ENCODE measurements at places on chromosomes 2 and 18.

GRCh38 chr2:48902521-48902920 lies 147.0 kb upstream of the LHCGR start:
- DNase-seq: no peak

DNA sequence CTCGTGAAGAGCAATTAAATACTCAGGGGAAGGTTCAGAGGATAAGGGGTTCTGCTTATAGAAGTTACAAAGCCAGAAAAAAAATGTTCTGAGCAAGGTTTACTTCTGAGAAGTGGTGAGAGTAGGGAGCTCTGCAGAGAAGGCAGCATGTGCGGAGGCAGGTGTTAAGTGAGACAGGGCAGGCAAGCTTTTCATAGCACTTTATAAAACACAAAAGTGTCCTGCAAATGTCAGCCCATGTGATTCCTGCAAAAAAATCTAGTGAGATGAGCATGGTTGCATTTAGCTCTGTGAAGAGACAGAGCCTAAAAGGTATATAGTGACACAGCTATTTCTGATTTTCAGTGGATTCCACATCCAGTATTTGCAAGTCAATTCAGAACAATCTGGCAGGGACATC lies 223.8 kb upstream of the SYT4 start:
- DNase-seq: no peak

GRCh38 chr2:73987109-73987947 lies 2.6 kb downstream of the TET3 start:
- peak; percentile 88 for DNase-seq

- DNase-seq: no peak
Observed at GRCh38 chr2:47437287-47437686, 34.3 kb downstream of the MSH2 start.

GRCh38 chr2:215998636-215999035 lies 14.7 kb downstream of the MREG start:
- DNase-seq: no peak

DNA sequence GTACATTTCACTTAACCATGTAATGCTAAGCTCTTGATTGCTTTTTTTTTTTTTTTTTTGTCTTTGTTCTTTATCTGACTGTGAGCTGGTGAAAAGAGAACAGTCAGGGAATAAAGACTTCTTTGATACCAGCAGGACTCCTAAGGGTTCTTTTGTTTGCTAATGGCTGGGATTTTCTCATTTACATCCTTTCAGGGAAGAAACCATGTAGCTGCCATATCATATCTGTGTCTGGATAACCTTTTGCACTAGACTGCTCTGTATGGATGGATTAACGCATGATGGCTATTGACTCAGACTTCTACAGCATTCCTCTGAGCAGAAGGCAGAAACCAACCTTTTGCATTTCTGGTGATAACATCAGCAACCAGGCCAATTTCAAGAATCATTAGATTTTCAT lies 504.0 kb downstream of the LRRTM4 start:
- peak; percentile 10 for DNase-seq

GRCh38 chr2:129478902-129479517 lies 500.5 kb upstream of the RAB6C start:
- no peak for DNase-seq

DNA sequence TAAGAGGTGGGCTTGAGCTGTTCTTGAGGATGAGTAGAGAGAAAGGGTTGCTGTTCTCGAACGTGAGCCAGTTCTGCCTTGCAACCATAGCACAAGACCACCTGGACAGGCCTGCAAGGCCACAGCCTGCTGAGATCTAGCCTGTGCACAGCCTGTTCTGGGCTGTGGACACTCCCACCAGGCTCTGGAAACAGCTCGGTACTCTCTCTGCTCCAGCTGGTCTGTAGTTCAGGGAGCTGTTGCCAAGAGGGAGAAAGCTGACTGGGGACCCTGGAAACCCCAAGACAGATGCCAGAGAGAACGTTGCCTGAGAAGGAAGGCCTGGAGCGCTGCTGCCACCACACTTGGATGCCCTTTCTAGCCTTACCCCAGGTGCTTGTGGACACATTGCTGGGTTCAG lies 69.8 kb downstream of the CTIF start:
- no peak for DNase-seq

- DNase-seq: no peak
Observed at GRCh38 chr2:209425471-209426071, 1.7 kb downstream of the MAP2 start.

GRCh38 chr2:127859712-127860085 lies 1.7 kb upstream of the POLR2D start:
- peak; percentile 96 for DNase-seq

DNA sequence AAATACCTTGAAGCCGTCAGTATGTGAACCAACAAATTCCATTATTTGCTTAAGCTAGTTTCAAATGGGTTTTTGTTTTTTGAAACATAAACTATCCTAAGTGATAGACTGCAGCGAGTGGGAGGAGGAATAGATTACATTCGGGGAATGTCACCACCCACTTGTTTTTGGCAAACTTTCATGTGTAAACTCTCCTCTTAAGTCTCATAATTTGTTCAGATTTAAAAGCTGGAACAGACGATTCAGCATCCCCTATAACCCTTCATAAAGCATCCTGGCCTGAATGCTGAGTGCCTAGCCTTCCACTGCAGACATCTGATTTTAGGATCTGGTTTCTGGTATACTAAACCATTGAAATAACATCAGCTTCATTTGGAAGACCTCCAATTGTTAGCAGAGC lies 51.0 kb downstream of the CPO start:
- no peak for DNase-seq

DNA sequence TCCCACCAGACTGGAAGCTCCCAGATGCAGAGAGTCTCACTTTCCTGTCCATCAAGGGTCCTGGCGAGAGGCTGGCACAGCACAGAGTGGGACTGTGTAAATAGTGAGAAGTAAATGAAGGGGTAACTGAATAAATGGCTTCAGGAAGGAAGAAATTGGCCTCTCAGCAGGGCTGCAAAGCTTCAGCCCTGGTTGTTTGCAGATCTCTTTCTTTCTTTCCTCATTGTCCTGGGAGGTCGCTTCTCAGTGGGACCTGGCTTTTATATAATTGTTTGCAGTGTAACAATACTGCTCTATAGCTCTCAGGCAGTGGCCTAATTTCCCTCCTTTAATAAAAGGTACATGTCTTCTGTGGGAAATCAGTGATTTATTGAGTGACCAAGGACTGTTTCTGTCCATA lies 74.9 kb upstream of the GPR45 start:
- peak; percentile 20 for DNase-seq

DNA sequence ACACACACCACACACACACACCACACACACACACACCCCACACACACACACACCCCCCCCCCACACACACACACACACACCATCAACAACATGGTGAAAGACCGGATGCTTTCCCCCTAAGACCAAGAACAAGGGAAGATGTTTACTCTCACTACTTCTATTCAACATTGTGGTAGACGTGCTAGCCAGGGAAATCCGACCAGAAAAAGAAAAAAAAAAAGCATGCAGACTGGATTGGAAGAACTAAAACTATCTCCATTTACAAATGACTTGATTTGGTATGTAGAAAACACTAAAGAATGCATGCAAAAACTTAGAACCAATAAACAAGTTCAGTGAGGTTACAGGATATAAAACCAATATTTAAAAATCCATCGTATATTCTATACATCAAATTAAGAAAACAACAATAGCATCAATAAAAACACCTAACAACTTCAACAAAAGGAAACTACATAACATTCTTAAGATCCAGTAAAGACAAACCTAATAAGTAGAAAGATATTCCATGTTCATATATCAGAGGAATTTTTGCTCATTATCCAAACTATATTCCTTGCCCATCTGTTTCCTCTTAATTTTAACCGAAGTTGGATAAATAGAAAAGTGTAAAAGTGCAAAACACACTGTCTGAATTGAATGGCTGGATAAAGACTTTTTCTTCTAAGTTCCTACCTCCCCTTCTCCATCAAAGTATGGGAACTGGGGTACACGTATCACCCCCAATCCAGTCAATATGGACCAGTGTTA lies 51.5 kb upstream of the RNU4ATAC start:
- no peak for DNase-seq

DNA sequence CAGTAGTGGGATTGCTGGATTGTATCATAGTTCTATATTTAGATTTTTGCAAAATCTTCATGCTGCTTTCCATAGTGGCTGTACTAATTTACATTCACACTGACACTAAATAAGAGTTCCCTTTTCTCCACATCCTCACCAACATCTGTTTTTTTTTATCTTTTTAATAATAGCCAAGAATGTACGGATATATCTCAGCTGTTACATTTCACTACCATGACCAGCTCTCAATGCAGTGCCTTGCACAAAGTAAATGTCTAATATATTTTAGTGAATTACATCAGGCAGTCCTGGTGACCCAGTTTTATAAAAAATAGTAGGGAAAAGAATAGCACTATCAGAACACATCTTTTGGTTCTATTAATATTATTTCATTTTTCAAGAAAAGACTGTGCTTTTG lies 161.8 kb downstream of the LNPK start:
- no peak for DNase-seq

GRCh38 chr2:7976206-7976605 lies 705.6 kb upstream of the ID2 start:
- no peak for DNase-seq

DNA sequence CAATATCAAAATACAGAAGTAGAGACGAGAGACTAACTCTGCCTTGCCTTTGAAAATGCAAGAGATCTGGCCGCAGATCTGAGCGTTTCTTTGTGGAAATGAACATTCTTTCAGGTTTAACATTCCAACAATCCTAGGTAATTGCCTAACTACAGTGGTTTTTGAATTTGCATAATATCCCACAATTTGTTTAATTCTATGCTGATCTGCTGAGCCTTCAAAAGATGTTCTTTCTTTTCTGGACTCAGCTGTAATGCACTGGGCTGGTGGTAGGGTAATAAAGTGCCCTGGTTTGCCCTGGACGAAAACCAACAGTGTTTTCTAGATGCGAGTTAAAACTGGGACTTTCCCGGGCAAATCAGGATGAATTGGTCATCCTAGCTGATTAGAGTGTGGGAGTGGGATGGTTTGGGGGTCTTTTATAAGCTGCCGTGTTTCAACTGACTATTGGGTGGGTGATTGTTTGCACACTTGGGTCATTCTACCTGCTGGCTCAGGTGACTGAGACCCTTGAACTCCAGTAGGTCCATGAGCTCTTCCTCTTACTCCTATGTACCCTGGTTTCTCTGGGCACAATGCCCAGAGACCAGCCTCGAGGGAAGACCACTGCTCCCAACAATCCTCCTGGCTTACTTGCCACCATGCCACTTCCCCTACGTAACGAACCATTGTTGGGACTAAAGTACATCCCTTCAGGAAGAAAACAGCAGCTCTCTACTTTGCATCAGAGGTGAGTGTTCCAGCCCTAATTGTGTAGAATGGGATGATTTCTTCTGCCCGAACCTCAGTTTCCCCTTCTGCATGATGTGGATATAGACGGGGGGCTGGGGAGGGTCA lies 3.4 kb upstream of the PAX8 start:
- no peak for DNase-seq

DNA sequence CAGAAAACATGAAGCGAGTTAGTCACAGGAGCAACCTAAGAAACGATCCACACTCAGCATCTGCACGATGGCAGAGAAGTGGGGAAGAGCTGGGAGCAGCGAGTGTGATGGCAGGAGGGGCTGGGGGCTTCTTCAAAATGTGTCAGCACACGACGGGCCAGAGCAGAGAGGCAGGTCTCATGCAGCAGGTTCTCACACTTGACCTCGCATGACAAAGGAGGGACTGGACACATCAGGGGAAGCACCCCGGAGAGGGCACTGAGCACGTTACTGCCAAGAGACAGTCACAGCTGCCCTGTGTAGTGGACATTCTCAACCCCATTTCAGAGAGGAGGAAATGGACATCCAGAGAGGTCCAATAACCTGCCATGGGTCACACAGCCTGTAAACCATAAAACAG lies 104.1 kb upstream of the CAPN13 start:
- no peak for DNase-seq

DNA sequence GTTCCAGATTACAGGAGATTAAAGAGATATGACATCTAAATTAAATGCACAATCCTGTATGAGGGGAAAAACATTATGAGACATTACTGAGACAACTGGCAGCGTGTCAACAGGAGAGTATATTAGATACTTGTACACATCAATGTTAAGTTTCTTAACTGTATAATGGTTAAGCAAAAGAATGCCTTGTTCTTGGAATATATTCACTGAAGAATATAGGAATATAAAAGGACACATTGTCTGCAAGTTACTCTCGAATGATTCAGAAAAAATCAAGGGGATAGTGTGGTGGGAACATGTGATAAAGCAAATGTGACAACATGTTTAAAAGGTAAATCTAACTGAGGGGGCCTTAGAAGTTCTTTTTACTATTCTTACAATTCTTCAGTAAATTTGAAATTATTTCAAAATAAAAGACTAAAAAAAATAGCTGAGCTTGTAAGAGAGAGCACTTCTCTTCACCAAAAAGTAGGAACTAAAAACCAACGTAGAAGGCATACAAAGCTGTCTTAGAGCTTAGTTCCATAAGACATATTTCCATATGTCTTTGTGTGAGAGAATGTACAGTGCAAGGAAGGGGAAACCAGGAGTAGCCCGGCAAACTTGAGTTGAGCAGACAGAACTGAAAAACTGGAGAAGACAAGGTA lies 7.5 kb downstream of the WDPCP start:
- no peak for DNase-seq

DNA sequence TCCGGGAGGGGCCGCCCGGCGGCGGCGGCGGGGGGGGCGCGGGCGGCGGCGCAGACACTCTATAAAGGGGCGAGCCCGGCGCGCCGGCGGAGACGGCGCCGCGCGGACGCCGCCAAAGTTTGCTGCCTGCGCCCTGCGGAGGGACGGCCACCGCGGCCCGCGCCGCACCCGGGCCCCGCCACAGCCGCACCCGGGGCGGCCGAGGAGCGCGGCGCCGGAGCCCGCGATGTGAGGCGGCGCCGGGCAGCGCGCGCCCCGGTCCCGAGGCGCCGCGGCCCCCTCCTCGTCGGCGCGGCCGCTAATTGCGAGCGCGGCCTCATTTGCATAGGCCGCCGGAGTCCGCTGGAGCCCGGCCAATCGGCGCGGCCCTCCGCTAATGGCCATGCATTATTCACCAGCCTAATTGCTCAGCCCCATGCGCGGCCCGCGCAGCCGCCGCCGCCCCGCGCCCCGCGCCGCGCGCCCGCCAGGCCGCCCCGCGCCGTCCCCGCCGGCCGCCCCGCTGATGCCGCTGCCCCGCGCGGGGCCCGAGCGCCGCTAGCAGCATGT lies at the start of gene SALL3:
TSS of gene SALL3 (plus strand) at position 89 of the 549 bp plus-strand sequence. CDS start at position 546, 457 bp downstream.
- peak; percentile 74 for DNase-seq

DNA sequence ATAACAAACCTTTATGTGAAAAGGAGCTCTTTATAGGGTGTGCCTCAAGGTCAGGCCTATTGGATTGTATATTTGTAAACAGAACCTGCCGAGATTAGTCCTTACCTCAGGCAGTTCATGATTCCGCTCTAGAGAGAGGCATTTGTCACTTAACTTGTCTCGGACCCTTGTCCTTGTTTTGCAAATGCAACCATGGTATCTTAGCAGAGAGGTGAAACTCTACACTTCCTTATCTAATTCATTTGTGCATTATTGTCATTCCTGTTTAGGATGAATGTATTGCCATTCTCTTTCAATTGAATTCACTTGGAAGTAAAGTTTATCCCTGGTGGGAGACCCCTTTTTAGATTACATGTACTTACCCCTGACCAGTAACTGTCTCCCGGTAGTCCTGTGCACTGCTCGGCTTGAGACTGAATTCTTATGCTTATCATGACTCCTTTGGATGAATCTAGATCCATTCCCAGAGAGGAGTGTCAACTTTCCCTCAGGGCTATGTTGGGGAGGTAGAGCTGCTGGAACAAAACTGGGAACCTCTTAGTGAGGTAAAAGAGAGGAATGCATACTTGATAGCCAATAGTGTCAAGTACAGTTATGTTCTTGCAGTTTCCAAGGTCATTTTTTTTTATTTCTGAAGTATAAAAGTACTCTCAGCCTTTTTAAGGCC lies 46.6 kb downstream of the SGPP2 start:
- peak; percentile 77 for DNase-seq

GRCh38 chr2:7427293-7428060 lies 510.3 kb downstream of the RNF144A start:
- peak; percentile 66 for DNase-seq

Data from ELF-1 (cell line).